ENCODE measurements at places on chromosomes 7 and 10. TPM values are rescaled to one million over a fixed set of nuclear protein-coding genes. Genes with fewer than 3 reads are reported as not detected.

- DNase-seq = no peak
Measured at GRCh38 chr10:88802523-88803285, at the start of gene LIPM. Gene LIPM, plus strand, starts transcription at chr10:88802730. Its CDS starts 167 bp downstream, at chr10:88802897.

TCTN3 gene
- polyA plus RNA-seq = 46.7 TPM

ANKRD30A gene
- polyA plus RNA-seq = 1.6 TPM

VIM gene
- 223 TPM for polyA plus RNA-seq

DNA sequence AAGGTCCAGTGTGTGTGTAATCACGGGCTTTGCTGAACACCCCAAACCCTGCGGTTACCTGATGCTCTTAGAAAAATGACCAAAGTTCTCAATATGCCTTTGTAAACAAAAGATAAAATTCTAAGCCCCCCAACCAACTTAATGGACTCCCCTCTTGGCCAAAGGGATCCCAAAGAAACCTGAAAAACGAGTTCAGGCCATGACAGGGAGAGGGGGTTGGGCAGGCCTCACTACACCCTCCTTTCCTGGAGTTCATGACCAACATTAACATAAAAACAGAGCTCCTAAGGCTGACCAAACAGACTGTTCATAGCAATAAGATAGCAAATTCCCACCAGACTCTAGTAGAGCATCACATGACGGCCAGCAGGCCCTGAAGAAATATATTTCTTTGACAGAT is 3.0 kb upstream of the VIPR2 start:
- no peak for DNase-seq

OR2A14 gene
- not detected for polyA plus RNA-seq

WNT8B gene
- polyA plus RNA-seq = not detected

TAF3 gene
- polyA plus RNA-seq = 9.9 TPM
